RPMI8226 (cell line): ENCODE measurements at places on chromosomes 11 and 22.

DNA sequence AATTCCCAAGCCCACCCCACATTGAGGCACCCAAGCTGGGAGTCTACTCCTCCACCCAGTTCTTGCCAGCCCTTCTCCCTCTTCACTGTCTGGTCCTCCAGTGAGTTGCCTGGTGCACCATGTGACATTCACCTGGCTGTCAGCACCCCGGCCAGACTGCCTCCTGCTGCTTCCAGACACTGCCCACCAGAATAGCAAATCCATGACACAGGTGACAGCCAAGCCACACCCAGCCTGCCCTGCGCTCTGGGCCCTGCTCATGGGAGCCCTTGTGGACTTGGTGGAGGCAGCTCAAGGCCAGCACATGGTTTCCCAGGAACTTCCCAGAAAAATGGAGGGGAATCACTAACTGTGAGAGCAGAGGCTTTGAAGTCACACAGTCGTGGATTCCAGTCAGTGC lies 96.3 kb upstream of the CSNK2A3 start:
- no peak for DNase-seq

- DNase-seq: no peak
These were observed 85.0 kb upstream of the CRYBB3 start for GRCh38 chr22:25114369-25115362.

DNA sequence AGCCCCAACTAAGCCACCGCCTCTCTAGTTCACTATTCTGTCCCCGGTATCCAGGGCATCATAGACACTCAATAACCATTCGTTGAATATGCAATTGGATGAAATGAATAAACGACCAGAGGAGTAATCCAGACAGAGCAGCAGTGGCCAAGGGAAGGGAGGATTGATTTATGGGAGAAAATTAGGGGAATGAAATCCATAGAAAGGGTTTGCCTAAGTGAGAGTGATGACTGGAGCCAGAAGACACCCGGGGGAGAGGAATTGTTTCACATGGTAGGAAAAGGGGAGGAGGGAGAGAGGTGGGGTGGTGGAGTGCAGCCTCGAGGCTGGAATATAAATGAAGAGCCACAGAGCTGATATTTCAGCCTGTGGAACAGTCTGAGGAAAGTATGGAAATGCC lies 168.2 kb downstream of the COMMD9 start:
- DNase-seq: no peak

- DNase-seq: peak; percentile 21
These were observed 688 bp downstream of the PTS start for GRCh38 chr11:112226831-112227401.

- DNase-seq: no peak
These were observed 4.7 kb downstream of the DDIAS start for GRCh38 chr11:82906236-82906635.

DNA sequence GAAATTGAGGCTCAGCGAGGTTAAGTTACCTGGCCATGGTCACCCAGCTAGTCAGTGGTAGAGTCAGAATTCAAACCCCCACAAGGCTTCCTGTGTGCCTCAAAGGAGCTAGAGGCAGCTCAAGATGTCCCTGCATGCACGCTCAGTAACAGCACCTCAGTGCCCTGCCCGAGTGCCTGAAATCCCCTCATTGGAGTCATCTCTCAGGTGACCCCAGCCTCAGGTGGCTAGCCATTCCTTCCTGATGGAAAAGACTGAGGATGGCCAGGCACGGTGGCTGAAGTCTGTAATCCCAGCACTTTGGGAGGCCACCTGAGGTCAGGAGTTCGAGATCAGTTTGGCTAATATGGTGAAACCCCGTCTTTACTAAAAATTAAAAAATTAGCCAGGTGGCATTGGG lies 36.9 kb downstream of the LIF start:
- no peak for DNase-seq

DNA sequence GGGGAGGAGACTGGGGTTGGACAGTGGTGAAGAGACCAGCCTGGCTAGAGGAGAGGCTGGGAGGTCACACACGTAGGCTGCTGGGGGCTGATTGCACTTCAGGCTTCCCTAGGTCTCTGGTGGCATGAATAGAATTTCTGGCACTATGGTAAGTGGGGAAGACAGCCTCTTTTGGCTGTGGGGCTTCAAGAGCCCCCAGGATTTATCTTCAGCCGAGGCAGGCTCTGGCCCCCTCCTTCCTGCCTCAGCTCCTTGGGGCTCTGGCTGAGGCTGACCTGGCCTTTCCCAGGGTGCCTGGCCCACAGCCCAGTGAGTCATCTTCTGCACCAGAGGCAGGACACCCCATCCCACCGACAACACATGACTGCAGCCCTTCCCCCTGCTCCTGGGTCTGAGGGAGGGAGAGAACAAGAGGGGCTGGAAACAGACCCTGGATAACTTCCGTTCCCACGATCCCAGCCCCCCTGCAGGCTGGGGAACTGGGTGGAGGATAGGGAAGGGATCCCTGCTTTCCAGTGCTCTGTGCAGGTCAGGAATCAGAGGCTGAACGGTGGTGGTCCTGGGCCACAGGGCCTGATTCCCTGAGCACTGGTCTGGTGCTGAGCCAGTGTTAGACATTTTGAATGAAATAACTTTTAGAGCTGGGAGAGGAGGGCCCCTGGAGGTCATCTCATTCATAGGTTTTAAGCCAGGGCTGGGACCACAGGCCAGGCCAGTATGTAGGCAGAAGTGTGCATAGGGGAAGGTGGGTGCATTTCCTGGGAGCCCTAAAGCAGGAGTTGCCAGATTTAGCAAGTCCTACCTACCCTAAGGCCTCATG lies 26.5 kb downstream of the ARHGEF17 start:
- DNase-seq: peak; percentile 35

- no peak for DNase-seq
These were observed 14.9 kb downstream of the PISD start for GRCh38 chr22:31647066-31647465.

GRCh38 chr11:100753172-100753543 lies 66.1 kb downstream of the ARHGAP42 start:
- DNase-seq: no peak

- DNase-seq: no peak
These were observed 1015.8 kb downstream of the TBC1D22A start for GRCh38 chr22:47778160-47778658.

- no peak for DNase-seq
These were observed 645.7 kb downstream of the BRD1 start for GRCh38 chr22:49181942-49182341.

- DNase-seq: peak; percentile 68
These were observed 66.3 kb upstream of the PRDM11 start for GRCh38 chr11:45079943-45080719.

DNA sequence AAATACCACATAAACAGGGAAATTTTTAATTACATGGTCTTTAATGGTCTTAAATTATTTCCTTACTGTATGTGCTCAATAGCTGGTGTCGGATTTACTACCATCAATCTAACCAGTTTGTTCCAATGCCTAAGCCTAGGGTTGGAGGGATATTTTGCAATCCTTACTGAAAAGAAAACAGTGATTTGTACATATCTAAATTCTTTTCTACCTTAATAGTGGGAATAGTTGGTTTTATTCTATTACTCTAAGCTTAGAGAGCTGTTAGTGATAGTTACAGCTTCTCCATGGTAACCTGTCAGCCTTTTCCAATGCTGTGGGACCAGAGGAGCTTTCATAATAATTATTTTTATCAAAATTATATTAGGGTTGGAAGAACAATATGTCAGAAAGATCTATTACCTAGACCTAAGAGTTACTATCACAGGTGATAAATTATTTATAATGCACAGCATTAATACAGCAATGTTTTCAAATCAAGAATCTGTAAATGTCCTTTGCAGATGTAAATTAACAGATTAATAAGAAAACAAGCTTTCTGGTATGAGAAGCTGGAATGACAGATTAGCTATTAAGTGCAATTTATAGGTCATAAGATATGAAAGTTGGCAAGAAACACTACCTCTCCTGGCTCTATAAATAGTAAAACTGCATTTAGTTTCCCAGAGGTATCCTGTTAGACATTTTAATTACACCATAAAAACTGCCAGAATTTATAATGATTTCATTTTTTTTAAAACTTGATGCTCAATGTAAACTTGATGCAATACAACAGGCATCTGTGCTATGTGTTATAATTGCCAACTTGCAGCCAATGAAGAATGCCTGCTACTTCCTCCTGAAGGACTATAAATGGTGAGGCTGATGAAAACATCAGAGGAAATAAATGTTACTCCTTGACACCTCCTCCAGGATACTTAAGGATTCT lies 262.0 kb upstream of the PITPNB start:
- DNase-seq: no peak

DNA sequence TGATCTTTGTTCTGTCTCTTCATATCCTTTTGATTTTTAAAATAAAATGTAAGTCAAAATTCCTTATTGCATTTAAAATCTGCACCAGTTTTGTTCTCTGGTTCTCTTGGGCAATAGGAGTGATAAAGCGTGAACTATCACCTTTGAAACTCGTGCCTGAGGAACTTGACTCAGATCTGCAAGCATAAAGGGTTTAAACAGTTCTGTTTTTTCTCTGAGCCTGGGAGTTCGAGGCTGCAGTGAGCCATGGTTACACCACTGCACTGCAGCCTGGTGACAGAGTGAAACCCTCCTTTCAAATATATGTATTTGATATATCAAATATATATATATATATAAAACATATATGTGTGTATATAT lies 38.9 kb upstream of the CLMP start:
- no peak for DNase-seq

GRCh38 chr11:77467233-77467632 lies 6.7 kb downstream of the PAK1 start:
- no peak for DNase-seq

GRCh38 chr11:449889-450808 lies at the start of gene PTDSS2:
PTDSS2 (plus strand) TSS chr11:450279; CDS start chr11:450456, 177 bp downstream.
- peak; percentile 94 for DNase-seq

DNA sequence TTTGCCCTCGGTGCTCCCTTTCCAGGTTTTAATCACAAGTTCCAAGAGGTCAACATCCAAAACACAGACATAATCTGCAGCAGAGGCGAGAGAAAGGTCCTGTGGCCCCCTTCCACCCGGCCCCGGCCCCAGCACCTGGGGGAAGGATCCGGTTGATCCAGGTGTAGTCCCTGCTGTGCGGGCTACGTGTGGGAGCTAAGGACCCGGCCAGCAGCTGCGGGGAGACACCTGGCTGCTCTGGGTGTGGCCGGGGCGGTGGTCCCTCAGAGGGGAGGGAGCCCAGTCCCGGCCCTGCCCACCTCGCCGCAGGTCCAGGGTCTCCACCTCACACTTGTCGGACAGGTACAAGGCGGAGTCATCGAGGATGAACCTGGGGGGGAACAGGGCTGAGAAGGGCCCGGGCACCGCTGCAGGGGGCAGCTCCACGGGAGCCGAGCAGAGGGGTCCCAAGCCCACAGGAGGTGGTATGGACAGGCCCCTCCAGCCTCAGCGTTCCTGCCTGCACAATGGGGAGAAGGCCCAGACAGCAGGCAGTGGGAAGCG lies 13.6 kb downstream of the ATG2A start:
- no peak for DNase-seq

DNA sequence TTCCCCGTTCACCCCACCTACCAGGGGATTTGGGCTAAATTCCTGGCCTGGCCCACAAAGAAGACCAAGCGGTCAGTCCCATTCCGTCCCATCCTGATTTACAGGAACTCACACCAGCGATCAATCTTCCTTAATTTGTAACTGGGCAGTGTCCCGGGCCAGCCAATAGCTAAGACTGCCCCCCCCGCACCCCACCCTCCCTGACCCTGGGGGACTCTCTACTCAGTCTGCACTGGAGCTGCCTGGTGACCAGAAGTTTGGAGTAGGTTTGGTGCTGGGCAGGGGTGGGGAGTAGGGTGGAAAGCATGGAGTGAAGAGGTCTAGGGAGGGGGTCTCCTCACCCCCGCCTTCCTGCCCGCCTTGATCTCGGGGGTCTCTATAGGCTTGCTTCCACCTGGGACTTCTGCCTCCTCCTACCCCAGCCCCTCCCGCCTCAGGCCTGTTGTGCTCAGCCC lies at the start of gene SERPING1:
Gene SERPING1, plus strand, starts transcription at position 225 of the 455 bp plus-strand sequence. CDS start 586 bp downstream, outside the sequence.
- DNase-seq: no peak

- DNase-seq: no peak
These were observed 182.6 kb downstream of the DDX10 start for GRCh38 chr11:108847298-108847990.

DNA sequence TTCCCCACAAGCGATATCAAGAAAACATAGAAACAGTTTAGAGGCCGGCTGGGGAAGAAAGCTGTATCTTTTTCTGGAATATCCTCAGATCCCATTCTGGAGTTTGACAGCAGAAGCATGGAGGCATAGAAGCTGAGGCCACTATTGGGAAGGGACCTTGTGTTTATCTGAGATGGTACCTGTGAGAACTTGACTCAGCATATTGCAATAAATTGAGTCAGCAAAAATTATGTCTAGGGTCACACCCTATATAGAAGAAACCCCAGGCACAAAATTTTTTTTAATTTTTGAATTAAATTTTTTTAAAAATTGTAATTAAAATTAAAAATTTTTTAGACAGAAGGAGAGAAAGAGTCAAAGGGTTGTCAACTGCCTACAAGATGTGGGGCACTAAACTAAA lies 178.7 kb downstream of the NTM start:
- no peak for DNase-seq

- DNase-seq: no peak
These were observed at the start of gene BTG4 for GRCh38 chr11:111512296-111513239. BTG4 (minus strand) TSS chr11:111512386; CDS start chr11:111498776, 13,610 bp downstream.

GRCh38 chr11:8705146-8705545 lies 22.6 kb downstream of the RPL27A start:
- DNase-seq: no peak

DNA sequence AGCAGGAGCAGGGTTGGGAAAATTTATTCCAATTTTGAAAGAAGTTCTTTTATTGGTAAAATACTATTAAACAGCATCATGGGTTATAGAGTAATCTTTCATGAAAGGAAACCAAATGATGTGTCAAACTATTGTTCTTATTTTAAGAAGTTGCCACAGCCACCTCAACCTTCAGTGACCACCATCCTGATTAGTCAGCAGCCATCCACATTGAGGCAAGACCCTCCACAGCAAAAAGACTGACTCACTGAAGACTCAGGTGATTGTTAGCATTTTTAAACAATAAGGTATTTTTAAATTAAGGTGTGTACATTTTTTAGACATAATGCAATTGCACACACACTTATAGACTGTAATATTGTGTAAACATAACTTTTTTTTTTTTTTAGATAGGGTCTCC lies 3.7 kb upstream of the HEPHL1 start:
- DNase-seq: no peak
